Lower leg skin (tissue), 4 donors: ENCODE measurements at places on chromosomes 16 and 17.

- DNase-seq: no peak
These were observed 11.0 kb upstream of the CAPNS2 start for GRCh38 chr16:55555436-55555835.

DNA sequence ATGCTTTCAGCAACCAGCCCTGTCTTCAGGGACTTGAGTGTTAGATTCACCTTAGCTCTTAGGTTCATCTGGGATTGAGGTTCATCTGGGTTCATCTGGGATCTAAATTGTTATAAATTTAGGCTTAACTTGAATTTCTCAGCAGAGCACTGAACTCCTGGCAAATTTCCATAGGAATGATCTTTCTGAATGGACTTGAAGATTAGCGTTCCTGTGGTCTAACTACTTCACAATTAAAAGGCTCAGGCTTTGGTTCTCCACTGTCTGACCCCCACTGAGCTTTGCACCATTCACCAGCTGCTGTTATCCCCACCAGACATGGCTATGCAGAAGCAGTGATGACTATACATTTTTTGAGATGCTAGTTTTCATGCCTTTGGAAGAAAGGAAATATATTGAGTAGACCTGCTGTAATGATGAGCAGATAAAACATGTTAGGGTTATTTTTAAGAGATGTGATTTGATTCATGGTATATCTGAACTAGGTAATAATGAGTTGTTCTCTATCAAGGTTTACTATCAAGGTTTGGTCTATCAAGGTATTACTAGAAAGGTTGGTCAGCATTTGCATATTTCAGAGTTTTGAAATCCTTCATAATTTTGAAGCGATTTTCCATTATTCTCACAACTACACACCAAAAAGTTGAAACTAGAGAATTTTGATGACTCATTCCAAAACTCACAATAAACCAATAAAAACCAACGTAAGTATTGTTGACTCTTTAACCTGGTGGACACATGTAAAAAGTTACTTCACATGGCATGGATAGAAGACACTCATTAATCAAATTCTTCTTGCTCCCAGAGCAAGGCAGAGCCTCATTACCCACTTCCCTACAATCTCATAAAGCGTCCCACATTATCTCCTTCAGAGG, 71.7 kb downstream of the SNX11 start:
- no peak for DNase-seq

GRCh38 chr16:82756283-82756599, 129.5 kb downstream of the CDH13 start:
- DNase-seq: no peak

- peak; percentile 98 for DNase-seq
These were observed 2.4 kb upstream of the BCKDK start for GRCh38 chr16:31105677-31106213.

- no peak for DNase-seq
These were observed 21.1 kb downstream of the GJD3 start for GRCh38 chr17:40343219-40344119.

GRCh38 chr16:23504453-23505179, 5.7 kb downstream of the GGA2 start:
- peak; percentile 65 for DNase-seq

GRCh38 chr16:84614073-84614459, 3.8 kb downstream of the COTL1 start:
- no peak for DNase-seq

- no peak for DNase-seq
These were observed 47.6 kb downstream of the GOSR1 start for GRCh38 chr17:30524847-30525246.

GRCh38 chr16:20676837-20677236, 20.6 kb downstream of the ACSM1 start:
- DNase-seq: no peak

DNA sequence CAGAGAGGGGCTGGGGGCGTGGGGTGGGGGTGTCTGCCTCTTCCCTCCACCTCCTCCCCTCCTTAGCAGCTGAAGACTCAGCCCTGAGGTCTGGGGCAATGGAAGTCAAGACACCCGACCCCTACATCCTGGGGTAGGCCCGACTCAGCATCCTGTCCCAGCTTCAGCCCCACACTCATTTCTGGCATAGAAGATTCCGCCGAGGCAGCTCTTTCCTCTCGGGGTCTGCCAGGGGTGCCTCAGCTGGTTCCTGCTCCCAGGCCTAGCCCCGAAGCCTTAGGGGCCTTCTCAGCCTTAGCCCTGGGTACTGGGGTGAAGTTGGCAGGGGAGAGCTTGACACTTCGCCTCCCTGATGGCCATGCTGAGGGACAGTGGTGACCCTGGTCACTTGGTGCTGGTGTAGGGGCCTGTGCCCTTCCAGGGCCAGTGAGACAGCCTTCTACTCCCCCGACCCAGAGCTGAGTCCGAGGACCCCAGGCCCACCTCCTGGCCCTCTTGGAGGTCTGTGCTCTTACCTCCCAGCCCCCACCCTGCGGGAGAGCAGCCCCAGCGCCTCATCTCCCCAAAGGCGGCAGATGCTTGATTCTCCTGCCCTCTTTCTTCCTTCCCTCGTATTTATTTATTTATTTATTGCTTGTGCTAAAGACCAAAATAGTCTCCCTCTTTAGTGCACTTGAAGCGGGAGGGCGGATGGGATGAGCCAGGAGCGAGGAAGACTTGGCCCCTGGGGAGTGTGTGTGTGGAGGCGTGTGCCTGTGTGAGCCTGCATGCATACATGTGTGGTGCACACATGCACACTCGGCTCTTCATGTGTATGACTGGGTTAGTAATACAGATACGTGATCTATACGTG, 42.5 kb downstream of the KCNJ12 start:
- DNase-seq: no peak

- no peak for DNase-seq
These were observed 90.3 kb downstream of the SNX29 start for GRCh38 chr16:12066823-12067222.

GRCh38 chr17:50986989-50987660, 121.0 kb upstream of the TOB1 start:
- DNase-seq: no peak

GRCh38 chr16:31085873-31086628, 2.7 kb downstream of the PRSS53 start:
- DNase-seq: no peak

- peak; percentile 94 for DNase-seq
These were observed 2.1 kb downstream of the GSE1 start for GRCh38 chr16:85615014-85615851.

GRCh38 chr17:75540923-75541503, 15.5 kb downstream of the LLGL2 start:
- no peak for DNase-seq

DNA sequence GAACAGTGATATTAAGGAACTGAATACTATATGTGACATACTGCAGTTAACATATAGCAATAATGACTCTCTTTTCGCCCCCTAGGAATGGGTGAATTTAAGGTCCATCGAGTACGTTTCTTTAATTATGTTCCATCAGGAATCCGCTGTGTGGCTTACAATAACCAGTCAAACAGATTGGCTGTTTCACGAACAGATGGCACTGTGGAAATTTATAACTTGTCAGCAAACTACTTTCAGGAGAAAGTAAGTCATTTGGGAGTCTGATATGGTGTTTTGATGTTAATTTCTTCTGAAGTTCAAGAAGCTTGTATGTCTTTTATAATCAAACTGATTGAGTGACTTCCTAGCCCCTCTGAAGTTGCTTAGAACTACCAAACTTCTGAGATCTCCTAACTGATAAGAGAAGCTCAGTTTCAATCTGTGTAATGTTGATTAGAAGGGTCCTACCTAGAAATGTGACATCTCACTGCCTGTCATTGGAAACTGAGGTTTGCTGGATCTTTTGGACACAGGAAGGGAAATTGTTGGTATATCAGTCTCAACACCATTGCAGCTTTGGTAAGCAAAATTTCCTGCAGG, 1.0 kb downstream of the UTP4 start:
- DNase-seq: no peak

GRCh38 chr17:38751808-38752307, 683 bp upstream of the PSMB3 start:
- DNase-seq: peak; percentile 89

DNA sequence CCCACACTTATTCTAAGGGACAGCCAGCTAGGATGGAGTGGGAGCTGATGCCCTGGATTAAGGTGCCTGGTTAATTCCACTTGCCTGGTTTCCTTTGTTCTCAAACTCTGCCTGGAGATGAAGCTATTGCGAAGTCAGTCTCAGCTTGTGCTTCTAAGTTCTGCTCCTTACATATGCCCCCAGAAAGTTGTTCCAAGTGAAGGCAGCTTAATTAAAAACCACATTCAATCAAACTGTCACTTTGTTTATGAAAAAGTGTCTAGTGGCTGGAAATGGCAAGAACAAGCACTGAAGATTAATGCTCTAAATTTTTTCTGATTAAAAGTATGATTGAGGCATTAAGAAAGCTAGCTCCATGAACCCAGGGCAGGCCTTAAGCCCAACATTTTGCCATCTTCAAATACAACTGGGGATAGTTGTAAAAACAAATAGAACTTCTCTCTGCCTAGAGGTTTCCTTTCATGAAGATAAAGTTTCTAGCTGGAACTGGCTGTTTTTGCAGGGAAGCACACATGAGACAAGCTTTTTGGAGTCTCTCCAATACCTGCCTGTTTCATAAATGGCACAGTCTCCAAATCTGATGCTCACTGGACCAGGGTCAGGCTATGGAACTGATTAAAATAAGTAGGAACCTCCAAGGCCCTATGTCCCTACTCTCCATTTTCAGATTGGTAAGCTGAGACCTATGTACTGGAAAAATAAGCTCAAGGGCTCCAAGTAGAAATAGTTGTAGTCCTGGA, 100.9 kb downstream of the GRIN2A start:
- no peak for DNase-seq

GRCh38 chr17:70343114-70343513, 173.8 kb downstream of the KCNJ2 start:
- DNase-seq: no peak

DNA sequence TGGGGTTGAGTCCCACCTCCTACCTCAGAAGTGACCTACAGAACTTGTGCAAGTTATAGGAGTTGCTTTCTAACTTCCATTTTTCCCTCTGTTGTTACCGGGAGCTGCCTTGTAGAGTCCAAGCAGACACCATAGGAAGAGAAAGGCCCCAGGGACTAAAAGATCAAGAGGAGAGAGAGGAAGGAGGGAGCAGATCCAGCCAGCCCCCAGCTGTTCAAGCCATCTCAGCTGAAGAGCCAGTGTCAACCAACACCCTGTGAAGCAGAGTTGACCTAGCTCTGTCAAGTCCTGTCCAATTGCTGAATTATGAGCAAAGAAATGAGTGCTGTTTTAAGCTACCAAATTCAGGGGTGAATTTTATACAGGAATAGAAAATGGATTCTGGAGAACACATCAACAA, 34.9 kb upstream of the CACNG4 start:
- DNase-seq: no peak

DNA sequence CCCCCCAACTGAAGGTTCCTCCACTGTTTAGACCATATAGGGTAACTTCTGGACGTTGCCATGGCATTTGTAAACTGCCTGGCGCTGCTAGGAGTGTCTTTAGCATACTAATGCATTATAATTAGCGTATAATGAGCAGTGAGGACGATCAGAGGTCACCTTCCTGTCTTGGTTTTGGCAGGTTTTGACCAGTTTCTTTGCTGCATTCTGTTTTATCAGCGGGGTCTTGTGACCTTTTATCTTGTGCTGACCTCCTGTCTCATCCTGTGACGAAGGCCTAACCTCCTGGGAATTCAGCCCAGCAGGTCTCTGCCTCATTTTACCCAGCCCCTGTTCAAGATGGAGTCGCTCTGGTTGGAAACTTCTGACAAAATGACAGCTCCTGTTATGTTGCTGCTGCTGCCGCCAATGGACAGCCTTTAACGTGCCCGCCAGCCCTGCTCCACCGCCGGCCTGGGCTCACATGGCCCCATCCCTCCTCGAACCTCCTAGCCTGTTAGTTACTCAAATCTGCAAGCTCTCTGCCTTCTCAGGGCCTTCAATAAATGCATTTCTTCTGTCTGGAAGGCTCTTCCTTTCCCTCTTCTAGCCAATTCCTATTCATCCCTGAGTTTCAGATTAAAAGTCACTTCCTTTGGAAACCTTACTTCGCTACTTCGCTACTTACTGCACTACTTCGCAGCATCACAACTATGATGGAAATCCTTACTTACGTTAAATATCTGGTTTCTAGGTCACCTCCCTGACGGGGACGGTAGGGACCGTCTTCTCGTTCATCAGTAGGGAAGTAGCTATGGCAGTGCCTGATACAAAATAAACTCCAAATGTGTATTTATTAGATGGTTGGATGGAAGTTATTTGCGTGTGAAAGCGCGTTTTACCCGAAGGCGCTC, 640 bp upstream of the NAGLU start:
- DNase-seq: no peak

GRCh38 chr16:3904875-3905274, 24.4 kb upstream of the CREBBP start:
- DNase-seq: no peak

DNA sequence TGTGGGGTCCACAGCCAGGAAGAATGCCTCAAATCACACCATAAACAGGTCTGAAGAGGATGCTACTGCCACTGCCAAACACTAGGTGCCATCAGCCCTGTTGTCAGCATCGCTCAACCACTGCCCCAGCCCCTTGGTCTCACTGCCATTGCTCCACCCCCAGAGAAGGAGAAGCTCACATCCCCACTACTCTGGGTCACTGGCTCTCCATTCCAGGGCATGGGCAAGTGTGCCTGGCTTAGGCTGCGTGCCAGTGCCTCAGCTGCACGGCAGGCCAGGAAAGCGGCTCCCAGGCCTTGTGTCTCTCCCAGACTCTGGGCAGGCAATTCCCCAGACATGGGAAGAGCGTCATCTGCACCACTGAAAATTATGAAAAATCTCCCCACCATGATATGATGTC, 1.2 kb upstream of the IGSF6 start:
- DNase-seq: no peak

- DNase-seq: no peak
These were observed 762 bp upstream of the CSF3 start for GRCh38 chr17:40014375-40014980.

DNA sequence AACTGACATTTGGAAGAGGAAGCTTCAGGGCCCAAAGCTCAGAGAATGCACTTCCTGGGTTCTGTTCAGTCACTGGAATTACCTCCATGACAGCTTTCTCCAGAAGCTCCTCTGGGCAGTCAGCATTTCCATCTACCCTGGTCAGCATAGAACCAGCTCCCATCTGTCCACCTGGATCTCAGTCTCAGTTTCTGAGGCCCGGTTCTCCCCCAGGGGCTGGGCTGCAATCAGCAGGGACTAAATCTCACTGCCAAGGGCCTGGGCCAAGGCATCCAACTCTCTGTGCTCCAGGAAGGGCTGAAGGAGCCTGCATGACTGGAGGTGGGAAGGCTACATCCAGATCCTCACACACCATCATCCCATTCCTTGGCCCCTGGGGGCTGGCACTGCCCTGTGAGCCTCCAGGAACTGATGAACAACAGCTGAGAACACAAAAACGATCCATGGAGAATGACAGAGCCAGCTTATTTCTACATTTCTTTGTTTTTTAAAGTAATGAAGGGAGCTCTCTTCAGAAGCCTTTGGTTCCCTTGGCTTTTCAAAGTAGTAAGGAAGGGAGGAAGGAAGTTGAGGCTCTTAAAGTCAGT, 66.3 kb upstream of the MRTFB start:
- no peak for DNase-seq

- no peak for DNase-seq
These were observed 661 bp downstream of the GIT1 start for GRCh38 chr17:29588562-29589411.

GRCh38 chr17:16589097-16589969, 20.3 kb upstream of the ZNF287 start:
- peak; percentile 88 for DNase-seq
